ENCODE measurements at places on chromosomes 5 and 9. TPM values are rescaled to one million over a fixed set of nuclear protein-coding genes. Genes with fewer than 3 reads are reported as not detected.

GRCh38 chr5:110917161-110917875 lies 154.2 kb upstream of the TSLP start:
- DNase-seq: no peak

NDUFA8 gene
- total RNA-seq: 10.7 TPM

DNA sequence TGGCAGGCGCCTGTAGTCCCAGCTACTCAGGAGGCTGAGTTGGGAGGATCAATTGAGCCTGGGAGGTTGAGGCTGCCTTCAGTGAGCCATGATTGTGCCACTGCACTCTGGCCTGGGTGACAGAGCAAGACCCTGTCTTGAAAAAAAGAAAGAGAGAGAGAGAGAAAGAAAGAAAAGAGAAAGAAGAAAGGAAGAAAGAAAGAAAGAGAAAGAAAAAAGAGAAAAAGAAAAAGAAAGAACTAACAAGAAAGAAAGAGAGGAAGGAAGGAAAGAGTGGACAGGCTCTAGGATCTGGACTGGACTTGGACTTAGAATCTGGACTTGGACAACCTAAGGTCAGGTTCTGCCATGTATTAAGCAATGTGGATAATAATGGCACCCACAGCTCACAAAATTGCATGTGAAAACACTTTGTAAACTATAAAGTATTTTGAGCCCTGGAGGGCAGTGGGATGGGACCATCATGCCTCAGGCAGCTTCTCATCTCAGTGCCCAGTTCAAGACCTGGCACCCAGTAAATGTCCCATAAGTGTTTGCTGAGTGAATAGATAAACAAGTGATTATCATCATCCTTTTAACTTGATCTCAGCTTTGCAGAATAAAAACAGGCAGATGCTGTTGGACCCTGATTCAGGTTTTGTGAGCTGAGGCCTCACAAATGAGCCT lies 12.8 kb upstream of the PHF19 start:
- DNase-seq: no peak

GRCh38 chr9:130983970-130984369 lies 25.0 kb upstream of the LAMC3 start:
- no peak for DNase-seq

- DNase-seq: no peak
Measured at GRCh38 chr9:129322641-129323375, 144.7 kb upstream of the IER5L start.

GRCh38 chr5:2128686-2129355 lies 246.1 kb upstream of the IRX4 start:
- DNase-seq: no peak

ADRA1B gene
- not detected for total RNA-seq

GRCh38 chr9:9945966-9946365 lies 666.8 kb downstream of the PTPRD start:
- no peak for DNase-seq

DNA sequence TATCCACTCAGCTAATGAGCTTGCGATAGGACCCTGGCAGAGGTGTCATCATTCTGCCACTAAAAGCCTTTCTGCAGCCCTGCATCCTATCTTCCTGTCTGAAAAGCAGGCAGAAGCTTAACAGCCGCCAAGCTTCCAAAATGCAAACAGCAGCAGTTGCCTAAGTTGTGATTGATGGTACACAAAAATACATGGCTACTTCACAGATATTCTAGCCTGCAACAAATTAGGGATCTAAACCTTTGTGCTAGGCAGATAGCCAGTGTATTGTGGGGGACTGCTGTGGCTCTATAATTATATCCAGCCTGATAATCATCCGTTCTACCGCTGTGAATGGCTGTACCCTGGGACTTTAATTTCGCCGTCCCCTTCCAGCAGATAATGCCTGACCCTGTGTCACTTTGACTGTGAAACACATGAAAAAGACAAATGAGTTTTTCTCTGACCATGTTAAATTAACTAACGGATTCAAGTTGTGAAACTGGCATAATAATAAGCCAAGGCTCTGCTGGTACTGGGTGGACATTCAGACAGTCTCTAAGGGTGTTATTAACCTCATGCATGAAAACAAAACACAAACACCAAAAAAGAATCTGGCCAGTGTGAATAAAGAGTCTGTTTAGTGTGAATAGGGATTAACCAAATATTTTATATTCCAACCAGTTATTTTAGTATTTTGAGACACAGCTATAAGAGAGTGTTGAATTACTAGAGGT lies 45.9 kb downstream of the SEMA6A start:
- no peak for DNase-seq

NUTM2G gene
- total RNA-seq: not detected

PKD2L2 gene
- not detected for total RNA-seq

STC2 gene
- total RNA-seq: not detected

DNA sequence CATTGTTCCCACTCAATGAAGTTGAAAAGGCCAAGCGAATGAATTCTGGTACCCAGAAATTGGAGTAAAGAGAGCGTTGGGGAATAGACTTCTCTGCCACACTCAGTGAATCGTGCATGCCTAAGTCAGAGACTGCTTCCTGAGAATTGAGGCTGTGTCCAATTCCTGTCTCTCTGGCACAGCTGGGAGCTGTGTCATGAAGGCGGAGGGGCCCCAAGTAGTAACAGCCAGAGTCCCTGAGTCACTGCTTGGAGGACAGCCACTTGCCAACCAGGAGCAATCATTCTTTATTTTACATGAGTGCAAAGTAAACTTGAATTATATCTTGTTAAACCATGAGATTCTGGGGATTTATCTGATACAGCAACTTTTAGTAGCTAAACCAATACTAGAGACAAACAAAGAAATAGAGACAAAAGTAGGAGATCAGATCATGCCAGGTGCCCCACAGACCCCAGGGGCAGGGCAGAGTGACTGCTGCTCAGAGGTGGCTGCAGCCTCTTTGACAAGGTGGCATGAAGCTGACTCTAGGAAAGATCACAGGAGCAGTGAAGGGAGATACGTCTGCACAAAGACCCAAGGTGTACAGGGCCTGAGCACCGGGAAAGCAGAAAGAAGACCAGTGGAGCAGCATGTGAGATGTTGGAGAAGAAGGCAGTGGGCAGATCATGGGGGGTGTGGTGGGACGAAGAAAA lies 246.0 kb downstream of the GADD45G start:
- no peak for DNase-seq

DNA sequence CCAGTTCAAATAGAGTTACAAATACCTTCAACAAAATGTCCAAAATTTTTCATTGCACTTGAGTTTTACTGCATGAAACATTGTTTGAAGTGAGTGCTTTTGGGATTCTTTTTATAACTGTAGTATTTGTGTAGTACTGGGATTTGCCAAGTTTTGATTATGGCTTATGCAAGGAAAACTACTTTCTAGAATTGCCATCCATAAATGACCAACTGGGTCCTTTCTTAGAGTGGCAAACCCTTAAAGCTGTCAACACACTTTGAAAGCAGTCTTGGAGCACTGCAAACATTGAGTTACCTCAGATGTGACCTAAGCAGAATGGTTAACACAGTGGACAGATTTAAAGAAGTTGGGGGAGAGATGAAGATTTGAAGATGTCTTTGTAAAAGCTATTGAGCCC lies 379.6 kb upstream of the ZNF608 start:
- DNase-seq: no peak

OLFML2A gene
- not detected for total RNA-seq

DNA sequence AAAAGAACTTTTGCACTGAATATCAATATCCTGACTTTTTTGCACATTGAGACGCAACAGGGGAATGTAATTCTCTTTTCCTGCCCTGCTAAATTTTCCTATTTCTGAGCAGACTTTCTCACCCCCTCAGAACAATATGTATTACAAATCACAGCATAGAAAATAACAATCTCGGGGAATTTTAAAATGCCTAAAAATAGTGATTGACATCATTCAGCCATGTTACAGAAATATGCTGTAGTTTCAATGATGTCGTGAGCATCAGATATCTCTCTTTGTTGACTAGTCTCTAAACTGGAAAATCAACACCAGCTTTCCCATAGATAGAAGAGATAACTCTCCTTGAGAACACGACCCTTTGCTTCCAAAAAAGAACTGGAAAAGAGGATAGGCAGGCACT lies 166.7 kb downstream of the ZDHHC21 start:
- no peak for DNase-seq
